Neural cell (in vitro differentiated cells): ENCODE measurements at places on chromosomes 2 and 18. TPM values are rescaled to one million over a fixed set of nuclear protein-coding genes. Genes with fewer than 3 reads are reported as not detected.

Gene EFEMP1
- 2.3 and 2.7 TPM in 2 replicates for polyA plus RNA-seq

Gene CNRIP1
- 26.7 and 28.2 TPM in 2 replicates for polyA plus RNA-seq

Gene CHRNG
- not detected in 2 replicates for polyA plus RNA-seq

Gene CLHC1
- 43.6 and 52.9 TPM in 2 replicates for polyA plus RNA-seq

Gene C2orf72
- polyA plus RNA-seq, result 37.7 and 73.3 TPM in 2 replicates
